T-helper 17 cell (primary cell): ENCODE measurements at places on chromosomes 4 and X.

DNA sequence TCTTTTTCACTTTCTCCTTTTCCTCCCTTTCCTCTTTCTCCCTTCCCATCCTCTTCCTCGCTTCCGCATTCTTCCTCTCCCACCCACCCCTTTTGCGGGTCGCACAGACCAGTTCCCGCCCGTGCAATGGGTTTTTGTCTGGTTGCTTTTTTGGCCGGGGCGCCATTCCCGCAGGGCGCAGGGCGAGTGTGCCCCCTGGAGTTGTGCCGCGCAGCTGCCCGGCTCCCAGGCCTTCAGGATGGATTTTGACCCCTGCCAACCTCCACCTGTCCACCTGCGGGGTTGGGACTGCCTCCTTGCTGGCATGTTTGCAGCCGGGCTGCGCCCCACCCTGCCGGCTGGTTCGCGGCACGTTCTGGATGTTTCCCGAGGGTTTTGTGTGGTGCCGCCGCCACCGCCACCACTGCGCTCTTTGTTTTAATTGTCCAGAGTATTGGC, 578 bp upstream of the SEL1L3 start:
- no peak for DNase-seq

GRCh38 chrX:116493271-116493670, 30.5 kb upstream of the CT83 start:
- no peak for DNase-seq

GRCh38 chr4:44462259-44462658, 13.7 kb upstream of the KCTD8 start:
- DNase-seq, result no peak

DNA sequence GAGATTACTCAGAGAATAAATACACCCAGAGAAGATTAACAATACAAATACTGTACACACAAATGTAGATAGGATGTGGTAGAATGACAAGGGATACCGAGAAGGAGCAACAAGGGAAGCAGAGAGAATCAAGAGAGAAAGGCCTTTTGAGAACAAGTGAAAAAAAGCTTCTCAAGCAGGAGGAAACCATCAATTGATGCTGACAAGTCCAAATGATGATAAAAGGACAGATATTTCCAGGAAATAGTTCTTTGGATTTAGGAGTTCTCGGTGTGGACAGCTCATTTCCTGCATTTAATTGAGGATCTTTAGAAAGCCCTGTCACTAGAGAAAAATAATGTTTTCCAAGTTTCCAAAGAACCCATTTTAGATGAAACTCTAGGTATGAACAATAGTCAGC, 48.1 kb downstream of the NPY5R start:
- no peak for DNase-seq

DNA sequence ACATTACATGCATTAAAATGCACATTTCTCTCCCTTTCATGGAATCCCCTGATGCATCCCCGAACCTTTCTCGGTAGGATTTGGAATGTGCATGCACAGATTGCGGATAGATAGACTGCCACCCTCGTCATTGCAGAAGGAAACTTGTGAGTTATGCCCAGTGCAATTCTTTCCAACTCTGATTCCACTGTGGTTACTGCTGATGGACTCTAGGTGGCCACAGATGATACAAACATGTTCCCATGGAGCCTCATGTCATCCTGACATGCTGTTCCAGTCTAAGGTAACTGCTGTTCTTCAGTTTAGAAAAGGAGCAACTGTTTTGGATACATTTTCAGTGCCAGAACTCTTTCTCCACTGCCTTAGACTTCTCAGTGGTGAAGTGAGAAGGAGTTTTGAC, 9.1 kb upstream of the VCX3B start:
- no peak for DNase-seq

DNA sequence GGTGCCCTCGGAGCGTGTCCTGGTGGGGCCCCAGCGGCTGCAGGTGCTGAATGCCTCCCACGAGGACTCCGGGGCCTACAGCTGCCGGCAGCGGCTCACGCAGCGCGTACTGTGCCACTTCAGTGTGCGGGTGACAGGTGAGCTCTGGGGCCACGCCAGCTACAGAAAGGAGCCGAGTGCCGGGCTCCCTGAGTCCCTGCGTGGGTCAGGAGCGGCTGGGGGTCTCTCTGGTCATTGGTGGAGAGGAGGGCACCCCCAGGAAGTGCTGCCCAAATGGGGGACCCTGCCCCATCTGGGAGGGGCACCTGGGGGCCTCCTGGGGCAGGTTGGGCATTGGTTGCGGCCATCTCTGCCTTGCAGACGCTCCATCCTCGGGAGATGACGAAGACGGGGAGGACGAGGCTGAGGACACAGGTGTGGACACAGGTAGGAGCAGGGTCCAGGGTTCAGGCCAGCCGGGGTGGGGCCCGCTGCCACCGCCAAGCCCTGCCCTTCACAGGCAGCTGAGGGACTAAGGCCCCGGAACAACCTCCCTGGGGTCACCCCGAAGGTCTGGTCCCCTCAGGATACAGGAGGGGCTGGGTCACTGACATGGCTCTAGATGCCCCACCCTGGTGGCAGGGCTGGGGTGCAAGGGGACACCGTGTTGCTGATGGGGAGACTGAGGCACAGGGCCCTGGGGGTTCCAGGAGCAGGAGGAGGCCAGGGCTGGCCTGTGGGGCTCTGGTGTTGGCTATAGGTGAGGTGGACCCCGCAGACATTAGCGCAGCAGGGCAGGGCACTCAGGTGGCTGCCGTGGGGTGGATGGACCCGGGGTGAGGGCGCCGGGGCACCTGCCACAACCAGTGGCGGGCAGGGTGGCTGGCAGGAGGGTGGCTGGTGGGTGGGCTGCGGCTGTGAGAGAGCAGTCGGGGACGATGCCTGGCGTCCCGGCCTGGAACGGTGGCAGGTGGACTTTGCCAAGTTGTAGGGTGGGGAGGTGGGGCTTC, 6.6 kb downstream of the FGFR3 start:
- DNase-seq, result no peak

- DNase-seq, result no peak
Observed at GRCh38 chr4:148286012-148286411, 156.2 kb downstream of the NR3C2 start.
